Thoracic aorta (tissue), 2 donors: ENCODE measurements at places on chromosomes 13 and 19. TPM values are rescaled to one million over a fixed set of nuclear protein-coding genes. Genes with fewer than 3 reads are reported as not detected.

Gene ARHGAP33
- 30.7 TPM for total RNA-seq

Gene SPC24
- total RNA-seq: 4.7 TPM

Gene KIR2DL3
- total RNA-seq: not detected

Gene CLASRP
- 300 TPM for total RNA-seq

Gene ZNF836
- 8.4 TPM for total RNA-seq

DNA sequence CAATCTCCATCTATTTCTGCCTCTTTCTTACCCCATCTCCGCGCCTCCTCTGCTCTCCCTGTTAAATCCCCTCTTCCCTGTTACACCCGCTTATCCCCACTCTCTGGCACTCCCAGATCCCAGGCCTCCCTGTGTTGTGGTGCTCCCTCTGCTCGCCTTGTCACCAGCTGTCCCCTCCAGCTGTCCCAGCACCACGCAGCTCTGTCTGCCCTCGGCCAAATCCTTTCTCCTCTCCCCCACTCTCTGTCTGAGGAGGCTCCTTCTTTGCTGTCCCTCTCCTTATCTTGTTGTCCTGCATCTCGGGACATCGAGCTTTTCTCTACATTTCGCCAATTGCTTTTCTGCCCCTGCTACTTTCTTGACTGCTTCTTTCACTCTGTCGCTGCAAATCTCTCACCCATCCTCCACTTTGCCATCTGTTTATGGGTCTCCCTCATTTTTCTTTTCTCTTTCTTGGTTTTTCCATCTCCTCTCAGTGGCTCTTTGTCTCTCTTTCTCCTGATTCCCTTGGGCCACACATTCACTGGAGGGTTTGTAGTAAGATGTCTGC is 941 bp downstream of the ZNF160 start:
- H3K36me3 ChIP-seq: peaks cover 11% of the 10 kb centered on the region
- peak overlapping the region; percentile 94 for H3K27ac ChIP-seq
- H3K4me3 ChIP-seq: peak overlapping the region; percentile 100
- no peaks in the 10 kb centered on the region for H3K27me3 ChIP-seq
- peaks cover 16% of the 10 kb centered on the region for H3K4me1 ChIP-seq

- H3K4me3 ChIP-seq: no peak overlapping the region
- no peak overlapping the region for H3K27ac ChIP-seq
- no peaks in the 10 kb centered on the region for H3K4me1 ChIP-seq
- H3K27me3 ChIP-seq: no peaks in the 10 kb centered on the region
Observed at GRCh38 chr13:111853721-111854120, 213.2 kb upstream of the SOX1 start.

GRCh38 chr19:32223595-32224370 is 121.6 kb upstream of the ZNF507 start:
- DNase-seq: no peak
- no peak overlapping the region for H3K27ac ChIP-seq
- H3K36me3 ChIP-seq: no peaks in the 10 kb centered on the region
- peak overlapping the region; percentile 59 for H3K4me3 ChIP-seq
- H3K27me3 ChIP-seq: peaks cover 5% of the 10 kb centered on the region

- H3K4me3 ChIP-seq: no peak overlapping the region
- H3K27me3 ChIP-seq: no peaks in the 10 kb centered on the region
- H3K27ac ChIP-seq: no peak overlapping the region
- H3K36me3 ChIP-seq: no peaks in the 10 kb centered on the region
- H3K4me1 ChIP-seq: no peaks in the 10 kb centered on the region
Observed at GRCh38 chr19:55901369-55902079, 30.6 kb downstream of the NLRP13 start.

GRCh38 chr13:26502826-26503225 is 54.7 kb upstream of the WASF3 start:
- H3K4me3 ChIP-seq: no peak overlapping the region
- DNase-seq: no peak
- no peaks in the 10 kb centered on the region for H3K36me3 ChIP-seq

DNA sequence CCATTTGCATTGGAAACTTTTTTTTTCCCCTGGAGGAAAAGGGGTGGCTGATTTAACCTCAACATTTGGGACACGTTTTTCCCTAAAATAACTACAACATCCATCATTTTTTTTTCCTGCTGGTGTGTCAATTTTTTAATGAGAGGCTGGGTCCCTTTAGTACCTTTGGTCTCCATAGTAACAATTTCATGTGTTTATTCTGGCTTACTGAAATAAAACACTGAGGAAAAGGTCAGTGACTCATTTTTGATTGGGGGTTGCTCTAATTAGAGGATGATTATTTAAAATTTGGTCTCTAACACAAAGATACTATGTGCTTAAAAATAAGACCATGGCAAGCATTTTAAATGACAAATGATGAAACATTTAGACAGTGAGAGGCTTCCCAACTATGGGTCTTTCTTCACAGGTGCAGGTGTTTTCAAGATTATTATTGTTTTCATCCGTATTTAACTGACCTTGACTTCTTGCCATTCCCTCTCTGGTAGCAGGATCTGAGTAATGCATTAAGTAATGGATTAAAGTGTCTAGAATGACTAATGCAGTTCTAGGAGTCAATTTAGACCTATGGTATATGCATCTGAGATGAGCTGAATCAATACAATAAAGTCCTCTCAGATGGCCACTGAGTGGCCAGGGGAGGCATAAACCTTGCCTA is 406.4 kb downstream of the KCNRG start:
- no peaks in the 10 kb centered on the region for H3K36me3 ChIP-seq
- H3K4me3 ChIP-seq: no peak overlapping the region
- peak overlapping the region; percentile 58 for H3K27ac ChIP-seq
- H3K4me1 ChIP-seq: peaks cover 53% of the 10 kb centered on the region
- H3K27me3 ChIP-seq: no peaks in the 10 kb centered on the region

GRCh38 chr13:102845289-102845629 is 573 bp upstream of the ERCC5 start:
- H3K27me3 ChIP-seq: no peaks in the 10 kb centered on the region
- no peaks in the 10 kb centered on the region for H3K36me3 ChIP-seq
- H3K4me1 ChIP-seq: peaks cover 18% of the 10 kb centered on the region
- peak overlapping the region; percentile 75 for H3K4me3 ChIP-seq
- DNase-seq: no peak

- H3K4me1 ChIP-seq: peaks cover 69% of the 10 kb centered on the region
- H3K27me3 ChIP-seq: no peaks in the 10 kb centered on the region
- H3K4me3 ChIP-seq: no peak overlapping the region
Observed at GRCh38 chr13:40970803-40971202, 48.3 kb downstream of the ELF1 start.

- H3K4me3 ChIP-seq: no peak overlapping the region
- no peak for DNase-seq
- H3K27me3 ChIP-seq: peaks cover 3% of the 10 kb centered on the region
- no peaks in the 10 kb centered on the region for H3K4me1 ChIP-seq
Observed at GRCh38 chr13:35478271-35479037, 2.0 kb upstream of the MAB21L1 start.

DNA sequence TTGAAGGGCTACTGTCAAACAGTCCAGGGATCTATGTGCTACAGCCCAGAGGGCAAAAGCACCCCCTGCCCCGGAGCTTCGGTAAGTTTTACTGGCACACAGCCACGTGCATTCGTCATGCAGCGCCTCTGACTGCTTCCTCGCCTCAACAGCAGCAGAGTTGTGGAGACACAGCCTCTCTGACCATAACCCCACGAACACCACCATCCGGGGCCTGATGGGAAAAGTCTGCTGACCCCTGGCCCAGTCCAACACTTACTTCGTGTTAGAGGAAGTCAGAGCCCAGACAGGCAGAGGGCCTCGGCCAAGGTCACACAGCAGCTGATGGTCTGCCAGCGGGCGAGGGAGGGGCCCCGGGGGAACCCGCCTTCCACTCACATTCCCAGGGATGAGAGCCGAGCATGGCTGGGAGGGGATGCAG is 5.1 kb downstream of the CBARP start:
- H3K36me3 ChIP-seq: peaks cover 7% of the 10 kb centered on the region
- H3K27me3 ChIP-seq: no peaks in the 10 kb centered on the region
- H3K4me1 ChIP-seq: peaks cover 21% of the 10 kb centered on the region

DNA sequence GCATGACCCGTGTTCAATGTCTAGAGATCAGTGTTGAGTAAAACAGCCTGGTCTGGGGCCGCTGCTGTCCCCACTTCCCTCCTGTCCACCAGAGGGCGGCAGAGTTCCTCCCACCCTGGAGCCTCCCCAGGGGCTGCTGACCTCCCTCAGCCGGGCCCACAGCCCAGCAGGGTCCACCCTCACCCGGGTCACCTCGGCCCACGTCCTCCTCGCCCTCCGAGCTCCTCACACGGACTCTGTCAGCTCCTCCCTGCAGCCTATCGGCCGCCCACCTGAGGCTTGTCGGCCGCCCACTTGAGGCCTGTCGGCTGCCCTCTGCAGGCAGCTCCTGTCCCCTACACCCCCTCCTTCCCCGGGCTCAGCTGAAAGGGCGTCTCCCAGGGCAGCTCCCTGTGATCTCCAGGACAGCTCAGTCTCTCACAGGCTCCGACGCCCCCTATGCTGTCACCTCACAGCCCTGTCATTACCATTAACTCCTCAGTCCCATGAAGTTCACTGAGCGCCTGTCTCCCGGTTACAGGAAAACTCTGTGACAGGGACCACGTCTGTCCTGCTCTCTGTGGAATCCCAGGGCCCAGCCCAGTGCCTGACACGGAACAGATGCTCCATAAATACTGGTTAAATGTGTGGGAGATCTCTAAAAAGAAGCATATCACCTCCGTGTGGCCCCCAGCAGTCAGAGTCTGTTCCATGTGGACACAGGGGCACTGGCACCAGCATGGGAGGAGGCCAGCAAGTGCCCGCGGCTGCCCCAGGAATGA is 1.5 kb upstream of the CEACAM5 start:
- DNase-seq: no peak
- no peak overlapping the region for H3K27ac ChIP-seq
- H3K36me3 ChIP-seq: no peaks in the 10 kb centered on the region
- no peaks in the 10 kb centered on the region for H3K27me3 ChIP-seq
- no peaks in the 10 kb centered on the region for H3K4me1 ChIP-seq
